Fibroblast of skin of scalp (primary cell): ENCODE measurements at places on chromosomes 7 and 10.
A peak's percentile ranks its signal among the peaks of the same experiment; 100 is the strongest.

GRCh38 chr7:73885975-73886798, 25.2 kb downstream of the TMEM270 start:
- peak; percentile 75 for DNase-seq

DNA sequence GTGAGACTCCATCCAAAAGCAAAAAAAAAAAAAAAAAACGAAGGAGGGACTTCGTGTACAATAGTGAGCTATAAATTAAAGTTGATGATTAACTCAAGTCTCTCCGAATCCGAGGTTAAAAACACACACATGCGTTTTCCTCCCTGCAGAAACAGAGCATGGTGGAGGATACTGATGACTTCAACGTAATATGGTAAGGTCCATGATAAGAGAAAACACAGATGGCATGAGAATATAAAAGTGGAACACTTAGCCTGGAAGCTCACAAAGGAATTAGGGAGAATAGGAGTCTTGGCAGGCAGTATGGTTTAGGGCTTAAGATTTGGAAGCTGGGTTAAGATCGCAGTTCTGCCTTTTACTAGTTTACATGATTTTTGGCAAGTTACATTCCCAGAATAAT, 20.1 kb upstream of the GSTK1 start:
- DNase-seq, result no peak

DNA sequence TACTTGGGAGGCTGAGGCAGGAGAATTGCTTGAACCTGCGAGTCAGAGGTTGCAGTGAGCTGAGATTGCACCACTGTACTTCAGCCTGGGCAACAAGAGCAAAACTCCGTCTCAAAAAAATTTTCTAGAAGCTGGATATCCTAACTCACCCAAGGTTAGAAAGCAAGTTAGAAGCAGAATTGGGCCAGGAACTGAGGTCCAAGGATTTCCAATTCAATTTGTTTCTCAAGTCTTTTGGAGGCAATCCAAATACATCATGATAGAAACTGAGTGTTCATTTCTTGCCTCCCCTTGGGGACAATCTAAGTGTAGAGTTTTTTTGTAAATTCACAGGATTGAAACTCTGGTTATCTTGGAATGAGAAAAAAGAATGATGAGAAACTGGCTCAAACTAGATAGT, 45.5 kb downstream of the LAMB1 start:
- DNase-seq, result no peak

DNA sequence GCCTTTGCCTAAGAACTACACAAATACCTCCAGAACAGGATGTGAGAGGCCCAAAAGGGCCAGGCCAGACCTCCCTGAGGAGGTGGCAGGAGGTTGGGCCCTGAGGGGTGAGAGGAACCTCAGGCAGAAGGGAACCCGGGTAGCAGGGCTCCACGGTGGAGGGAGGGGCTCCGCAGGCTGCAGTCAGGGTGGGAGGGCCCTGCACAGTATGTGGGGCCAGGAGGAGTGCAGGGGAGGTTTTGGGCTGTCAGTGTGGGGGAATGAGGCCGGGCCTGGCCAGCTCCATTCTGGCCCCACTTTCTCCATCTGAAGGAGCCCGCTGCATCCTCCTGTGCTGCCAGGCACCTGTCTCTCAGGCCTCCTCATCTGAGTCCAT, 25.9 kb downstream of the DNAJB12 start:
- DNase-seq, result no peak

DNA sequence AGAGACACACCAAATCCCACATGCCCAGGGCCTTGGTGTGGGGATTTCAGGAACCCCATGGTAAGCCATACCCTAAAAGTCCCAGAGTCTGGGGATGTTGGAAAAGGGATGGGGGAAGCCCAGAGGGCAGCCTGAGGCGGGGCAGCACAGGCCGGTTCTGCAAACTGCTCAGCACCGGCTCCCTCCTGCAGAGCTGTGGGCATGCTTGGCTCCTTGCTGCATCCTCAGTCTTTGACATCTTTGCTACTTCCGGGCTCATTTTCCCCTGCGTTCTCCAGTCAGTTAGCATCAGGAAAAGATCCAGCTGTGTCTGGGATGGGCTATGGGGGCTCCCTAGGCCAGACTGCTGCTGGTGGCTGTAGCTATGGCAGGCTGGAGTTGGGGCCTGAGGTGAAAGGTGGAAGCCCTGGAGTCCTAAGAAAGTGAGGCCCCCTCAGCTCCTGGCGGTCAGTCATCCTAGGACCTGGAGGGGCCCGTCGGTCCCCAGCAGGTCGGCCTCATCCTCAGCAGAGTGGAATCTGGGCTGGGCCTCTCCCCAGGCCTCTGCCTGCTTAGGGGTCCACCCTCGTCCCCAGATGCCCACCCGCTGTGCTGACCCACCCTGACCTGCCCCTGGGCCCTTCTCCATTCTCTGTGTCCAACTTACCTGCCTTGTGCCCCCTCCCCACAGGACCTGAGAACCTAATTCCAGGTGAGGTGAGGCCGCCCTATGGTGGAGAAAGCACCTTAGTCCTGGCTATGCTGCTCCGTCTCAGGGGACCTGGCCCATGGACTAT, 9.3 kb downstream of the TBATA start:
- no peak for DNase-seq

DNA sequence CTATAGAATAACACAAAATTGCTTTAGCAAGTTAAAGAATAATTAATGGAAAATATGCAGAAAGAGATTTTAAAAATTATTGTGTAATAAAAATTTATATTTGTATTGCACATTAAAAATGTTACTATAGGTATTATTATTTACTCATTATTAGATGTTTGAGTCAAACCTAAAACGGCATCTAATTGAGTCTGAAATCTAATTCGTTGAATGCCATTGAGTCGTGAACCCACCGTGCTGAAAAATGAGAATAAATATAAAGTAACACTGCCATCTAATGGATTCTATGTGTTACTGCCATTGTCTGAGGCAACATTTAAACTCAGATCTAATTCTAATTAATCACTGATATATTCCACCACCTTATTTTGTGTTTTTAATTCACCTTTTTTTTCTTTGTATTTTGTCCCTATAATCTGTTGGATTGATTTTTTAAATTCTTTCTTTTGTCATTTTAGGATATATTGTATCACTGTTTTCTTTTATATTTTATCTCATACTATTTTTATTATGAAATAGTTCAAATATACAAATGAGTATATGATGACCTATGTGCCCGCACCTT, 62.2 kb downstream of the SAMD9 start:
- peak; percentile 54 for DNase-seq

DNA sequence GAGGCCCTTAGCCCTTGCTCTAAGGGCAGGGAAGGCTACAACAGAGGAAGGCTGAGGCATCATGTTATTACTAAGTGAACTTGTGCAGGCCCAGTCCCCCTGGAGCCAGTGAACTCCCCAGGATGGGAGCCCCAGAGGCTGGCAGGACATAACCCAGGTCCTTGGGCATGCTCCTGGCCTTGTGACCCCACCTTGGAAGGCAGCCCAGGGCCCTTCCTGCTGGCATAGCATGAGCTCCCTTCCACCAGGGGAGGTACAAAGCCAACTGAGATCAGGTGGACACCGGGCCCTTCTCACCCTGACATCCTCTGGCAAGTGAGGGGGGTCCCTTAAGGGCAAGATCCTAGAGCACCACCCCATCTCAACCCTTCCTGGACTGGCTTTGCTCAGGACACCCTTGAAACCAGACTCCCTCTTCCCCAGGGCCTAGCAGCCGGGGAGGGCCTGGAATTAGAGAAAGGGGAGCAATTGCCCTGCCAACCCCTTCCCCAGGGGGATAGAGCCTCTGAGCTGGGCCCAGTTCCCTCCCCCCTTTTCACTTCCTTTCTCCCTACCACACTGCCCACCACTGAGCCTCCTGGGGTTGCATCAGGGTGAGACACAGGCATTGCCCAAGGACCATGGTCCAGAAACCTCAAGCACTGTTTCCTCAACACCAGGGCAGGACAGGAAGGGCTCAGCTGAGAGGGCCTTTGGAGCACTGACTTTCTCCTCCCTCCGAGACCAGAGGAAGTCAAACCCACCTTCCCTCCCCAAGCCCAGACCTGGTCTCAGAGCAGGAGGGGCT, 1.8 kb upstream of the VSIR start:
- no peak for DNase-seq

DNA sequence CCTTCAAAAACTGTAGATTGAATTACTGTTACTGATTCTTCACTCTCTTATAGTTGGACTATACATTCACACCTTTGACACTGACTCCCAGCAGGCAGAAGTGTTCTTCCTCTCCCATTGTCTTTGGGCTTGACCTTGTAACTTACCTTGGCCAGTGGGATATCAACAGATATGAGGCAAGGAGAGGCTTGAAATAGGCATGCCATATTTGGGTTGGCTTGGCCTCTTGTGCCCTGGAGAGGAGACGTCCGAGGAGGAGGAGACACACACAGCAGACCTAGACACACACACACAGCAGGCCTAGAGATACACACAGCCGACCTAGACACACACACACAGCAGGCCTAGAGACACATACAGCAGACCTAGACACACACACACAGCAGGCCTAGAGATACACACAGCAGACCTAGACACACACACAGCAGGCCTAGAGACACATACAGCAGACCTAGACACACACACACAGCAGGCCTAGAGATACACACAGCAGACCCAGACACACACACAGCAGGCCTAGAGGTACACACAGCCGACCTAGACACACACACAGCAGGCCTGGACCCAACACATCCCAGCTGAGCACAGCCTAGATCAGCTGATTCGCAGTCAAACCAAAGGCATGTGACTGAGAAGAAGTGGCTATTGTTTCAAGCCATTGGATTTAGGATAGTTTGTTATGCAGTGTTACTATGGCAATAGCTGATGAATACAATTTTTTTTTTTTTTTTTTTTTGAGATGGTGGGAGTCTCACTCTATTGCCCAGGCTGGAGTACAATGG, 12.5 kb upstream of the GNA12 start:
- no peak for DNase-seq

DNA sequence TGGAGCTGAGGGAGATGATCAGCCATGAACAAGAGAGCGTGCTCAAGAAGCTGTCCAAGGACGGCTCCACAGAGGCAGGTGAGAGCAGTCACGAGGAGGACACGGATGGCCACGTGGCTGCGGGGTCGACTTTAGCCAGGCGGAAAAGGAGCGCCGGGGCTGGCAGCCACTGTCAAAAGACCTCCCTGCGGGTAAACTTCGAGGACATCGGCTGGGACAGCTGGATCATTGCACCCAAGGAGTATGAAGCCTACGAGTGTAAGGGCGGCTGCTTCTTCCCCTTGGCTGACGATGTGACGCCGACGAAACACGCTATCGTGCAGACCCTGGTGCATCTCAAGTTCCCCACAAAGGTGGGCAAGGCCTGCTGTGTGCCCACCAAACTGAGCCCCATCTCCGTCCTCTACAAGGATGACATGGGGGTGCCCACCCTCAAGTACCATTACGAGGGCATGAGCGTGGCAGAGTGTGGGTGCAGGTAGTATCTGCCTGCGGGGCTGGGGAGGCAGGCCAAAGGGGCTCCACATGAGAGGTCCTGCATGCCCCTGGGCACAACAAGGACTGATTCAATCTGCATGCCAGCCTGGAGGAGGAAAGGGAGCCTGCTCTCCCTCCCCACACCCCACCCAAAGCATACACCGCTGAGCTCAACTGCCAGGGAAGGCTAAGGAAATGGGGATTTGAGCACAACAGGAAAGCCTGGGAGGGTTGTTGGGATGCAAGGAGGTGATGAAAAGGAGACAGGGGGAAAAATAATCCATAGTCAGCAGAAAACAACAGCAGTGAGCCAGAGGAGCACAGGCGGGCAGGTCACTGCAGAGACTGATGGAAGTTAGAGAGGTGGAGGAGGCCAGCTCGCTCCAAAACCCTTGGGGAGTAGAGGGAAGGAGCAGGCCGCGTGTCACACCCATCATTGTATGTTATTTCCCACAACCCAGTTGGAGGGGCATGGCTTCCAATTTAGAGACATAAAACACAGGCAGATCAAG, 3.3 kb downstream of the GDF2 start:
- no peak for DNase-seq

GRCh38 chr10:101660256-101660655, 34.7 kb downstream of the FBXW4 start:
- no peak for DNase-seq

GRCh38 chr10:8037941-8038894, 16.3 kb upstream of the GATA3 start:
- DNase-seq, result no peak

GRCh38 chr7:15167912-15168311, 265.4 kb upstream of the DGKB start:
- no peak for DNase-seq

DNA sequence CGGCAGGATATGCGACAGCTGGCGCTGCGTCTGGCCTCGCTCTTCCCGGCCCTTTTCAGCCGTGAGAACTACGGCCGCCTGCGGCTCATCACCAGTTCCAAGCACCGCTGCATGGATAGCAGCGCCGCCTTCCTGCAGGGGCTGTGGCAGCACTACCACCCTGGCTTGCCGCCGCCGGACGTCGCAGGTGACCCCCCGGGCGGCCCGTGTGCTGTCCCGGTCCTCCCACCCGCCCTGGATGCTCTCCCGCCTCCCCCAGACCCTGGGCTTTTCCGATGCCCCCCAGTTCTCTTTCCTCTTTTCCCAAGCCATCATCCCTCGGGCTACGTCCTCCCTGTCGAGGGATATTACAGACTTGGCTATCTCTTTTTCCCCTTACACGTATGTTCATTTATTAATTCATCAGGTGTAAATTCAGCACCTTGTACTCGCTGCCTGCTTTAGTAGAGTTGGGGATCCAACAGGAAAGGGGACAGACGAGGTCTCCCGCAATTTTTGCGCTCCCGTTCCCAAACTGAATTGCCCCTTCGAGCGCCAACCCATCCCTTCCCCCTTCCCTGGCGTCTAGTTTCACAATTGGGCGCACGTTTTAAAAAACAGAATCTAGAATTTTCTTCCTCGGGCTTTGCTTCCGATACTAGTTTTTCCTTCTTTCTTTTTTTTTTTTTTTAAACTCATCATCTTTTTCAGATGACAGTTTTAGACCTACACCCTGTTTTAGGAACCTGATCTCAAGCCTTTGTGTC, 846 bp downstream of the MINPP1 start:
- peak; percentile 48 for DNase-seq

GRCh38 chr10:108684431-108684830, 1238.9 kb downstream of the XPNPEP1 start:
- peak; percentile 2 for DNase-seq

- DNase-seq, result no peak
Observed at GRCh38 chr10:80187465-80188409, 17.6 kb downstream of the ANXA11 start.

DNA sequence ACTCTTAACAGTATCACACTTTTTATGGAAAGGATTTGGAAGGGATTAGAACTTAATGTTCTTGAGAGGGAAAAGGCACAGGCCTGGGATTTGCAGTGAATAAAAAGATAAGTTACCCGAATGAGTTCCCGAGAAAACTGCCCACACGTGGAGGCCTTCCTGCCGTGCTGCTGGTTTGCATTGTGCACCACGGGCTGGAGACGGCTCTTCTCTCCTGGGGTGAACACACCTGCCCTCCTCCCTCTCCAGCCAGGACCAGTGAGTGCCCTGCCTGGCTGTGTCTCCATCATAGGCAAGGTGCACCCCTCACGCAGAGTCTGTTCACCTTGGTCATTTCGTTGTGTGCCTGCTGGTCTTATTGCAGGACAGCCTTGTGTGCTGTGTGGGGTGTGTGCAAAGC, 336.3 kb upstream of the SHH start:
- no peak for DNase-seq
